ENCODE measurements at places on chromosomes 2 and 18.
A peak's percentile ranks its signal among the peaks of the same experiment; 100 is the strongest.

GRCh38 chr2:2879781-2880180, 497.8 kb downstream of the EIPR1 start:
- peak; percentile 70 for DNase-seq

GRCh38 chr2:208375491-208376068, 31.0 kb upstream of the PTH2R start:
- DNase-seq, result no peak

DNA sequence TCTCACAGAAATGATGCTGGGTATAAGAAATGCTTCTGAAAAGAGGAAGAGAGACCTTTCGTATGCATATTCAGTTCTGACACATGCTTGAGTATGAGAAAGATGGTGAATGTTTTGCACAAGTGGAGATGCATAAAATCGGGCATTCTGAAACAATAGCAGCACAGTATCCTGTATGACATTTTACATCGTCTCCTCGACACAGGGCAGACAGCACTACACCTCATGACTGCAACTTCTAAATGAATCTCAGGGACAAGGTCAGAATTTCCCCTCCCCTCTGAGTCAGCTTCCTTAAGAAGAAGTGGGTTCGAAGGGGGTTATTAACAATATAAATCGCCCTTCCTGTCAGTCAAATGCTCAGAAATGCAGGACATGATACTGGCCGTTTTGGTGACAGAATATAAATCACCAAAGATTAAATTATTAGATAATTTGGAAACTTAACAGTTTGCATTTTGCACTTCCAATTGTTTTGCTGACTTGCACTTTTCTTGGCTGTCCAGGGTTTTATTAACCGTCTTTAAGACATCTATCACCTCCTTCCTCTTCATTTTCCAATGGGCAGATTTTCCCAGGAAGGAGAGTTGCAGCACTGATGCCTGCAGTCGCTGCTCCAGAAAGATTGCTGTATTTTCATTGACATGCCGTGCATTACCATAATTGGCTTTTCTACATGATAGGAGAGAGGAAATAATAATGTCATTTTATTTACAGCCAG, 57.2 kb downstream of the TSHZ1 start:
- DNase-seq, result no peak

DNA sequence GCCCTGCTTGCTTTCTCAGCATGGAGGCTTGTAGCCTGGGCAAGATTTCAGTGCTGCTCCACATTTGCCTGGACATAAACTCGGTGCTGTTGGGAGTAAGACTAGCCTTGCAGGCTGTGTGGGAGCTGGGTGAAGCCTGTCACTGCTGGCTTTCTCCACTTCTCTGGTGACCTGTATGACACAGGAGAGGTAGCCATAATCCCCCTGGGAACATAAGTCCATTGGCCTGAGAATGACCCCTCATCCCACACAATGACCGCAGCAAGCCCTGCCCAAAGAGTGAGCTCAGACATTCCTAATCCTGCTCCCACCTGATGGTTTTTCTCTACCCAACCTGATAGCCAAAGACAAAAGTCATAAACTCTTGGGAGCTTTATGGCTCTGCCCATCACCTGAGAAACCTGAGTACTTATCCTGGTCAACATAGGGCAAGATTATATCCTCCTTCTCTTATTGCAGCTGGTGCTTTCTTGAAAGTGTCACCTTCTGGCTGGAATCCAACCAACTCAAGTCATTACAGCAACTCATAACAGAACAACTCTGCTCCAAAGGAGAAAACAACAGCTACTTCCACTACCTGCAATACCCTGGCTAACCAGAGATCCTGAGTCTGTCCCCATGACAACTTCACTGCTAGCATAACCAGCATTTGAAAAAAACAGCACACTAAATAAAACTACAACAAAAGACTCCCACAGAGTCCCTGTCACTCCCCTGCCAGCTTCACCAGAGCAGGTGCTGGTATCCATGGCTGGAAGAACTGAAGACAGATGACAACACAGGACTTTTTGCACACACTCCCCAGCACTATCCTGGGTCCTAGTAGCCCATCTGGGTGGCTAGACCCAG, 834.4 kb upstream of the DDX18 start:
- DNase-seq, result no peak

DNA sequence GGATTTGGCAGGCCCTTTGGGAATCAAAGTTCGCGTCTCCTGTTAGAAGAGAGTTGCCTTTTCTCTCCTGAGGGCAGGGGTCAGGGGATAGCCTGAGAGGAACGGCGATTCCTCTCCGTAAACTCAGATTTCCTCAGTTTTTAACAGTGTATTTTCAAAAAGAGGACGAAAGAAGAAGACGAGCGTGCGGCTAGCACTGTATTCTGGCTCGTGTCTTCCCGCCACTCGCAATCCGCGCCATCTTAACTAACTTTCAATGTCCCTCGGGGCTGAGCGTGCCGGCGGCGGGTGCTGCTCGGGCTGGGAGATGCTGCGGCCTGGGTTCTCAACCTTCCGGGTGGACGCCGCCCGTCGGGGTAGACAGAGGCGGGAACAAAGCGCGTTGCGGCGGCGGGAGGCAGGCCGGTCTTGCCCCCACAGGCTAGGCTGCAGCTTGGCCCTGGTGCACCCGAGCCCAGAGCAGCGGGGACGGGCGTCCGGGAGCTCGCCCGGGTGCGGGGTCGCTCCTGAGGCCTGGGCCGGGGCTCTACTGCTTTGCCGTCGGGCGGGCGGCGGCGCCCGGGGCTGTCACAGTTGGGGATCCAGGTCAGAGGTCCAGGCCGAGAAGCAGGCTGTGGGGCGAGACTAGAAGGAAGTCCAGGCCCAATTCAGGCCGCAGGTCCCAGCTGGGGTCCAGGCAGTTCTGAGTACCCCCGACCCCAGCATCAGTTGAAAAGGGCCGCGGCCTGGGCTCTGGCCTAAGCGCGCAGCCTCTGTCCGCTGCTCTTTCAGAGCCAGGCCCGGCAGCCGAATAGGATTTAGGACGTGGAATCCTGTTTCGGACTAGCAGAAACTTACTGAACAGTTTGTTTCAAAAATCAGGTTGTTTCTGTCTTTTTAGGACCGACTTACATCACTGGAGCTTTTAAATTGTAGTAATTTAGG, 11.8 kb downstream of the TBR1 start:
- DNase-seq, result peak; percentile 25

- DNase-seq, result no peak
These were observed 14.0 kb downstream of the PSD4 start for GRCh38 chr2:113187771-113188170.

DNA sequence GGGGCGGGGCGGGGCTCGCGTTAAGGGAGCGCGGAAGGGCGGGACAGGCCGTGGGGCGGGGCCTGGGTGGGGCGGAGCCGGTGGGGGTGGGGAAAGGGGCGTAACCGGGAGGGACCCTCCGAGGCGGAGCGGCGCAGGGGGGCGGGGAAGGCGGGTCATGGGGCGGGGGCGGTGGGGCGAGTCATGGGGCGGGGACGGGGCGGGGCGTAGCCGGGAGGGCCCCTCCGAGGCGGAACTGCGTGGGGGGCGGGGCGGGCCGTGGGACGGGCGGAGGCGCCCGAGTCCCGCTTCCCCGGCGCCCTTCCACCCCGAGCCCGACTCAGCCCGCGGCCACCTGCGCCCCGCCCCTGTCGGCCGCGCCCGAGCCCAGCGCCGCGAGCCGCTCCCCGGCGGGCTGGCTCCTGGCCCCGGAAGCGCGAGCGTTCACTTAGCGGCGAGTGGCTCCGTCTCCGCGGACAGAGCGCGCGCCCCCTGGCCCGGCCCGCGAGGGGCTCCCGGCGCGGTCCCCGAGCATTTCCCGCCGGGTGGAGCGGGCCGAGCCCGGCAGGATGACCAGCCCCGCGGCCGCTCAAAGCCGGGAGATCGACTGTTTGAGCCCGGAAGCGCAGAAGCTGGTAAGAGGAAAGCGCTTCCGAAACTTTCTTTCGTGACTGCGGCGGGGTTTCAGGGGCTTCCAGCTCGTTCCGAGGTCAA, 64.7 kb downstream of the LRRFIP1 start:
- peak; percentile 98 for DNase-seq

DNA sequence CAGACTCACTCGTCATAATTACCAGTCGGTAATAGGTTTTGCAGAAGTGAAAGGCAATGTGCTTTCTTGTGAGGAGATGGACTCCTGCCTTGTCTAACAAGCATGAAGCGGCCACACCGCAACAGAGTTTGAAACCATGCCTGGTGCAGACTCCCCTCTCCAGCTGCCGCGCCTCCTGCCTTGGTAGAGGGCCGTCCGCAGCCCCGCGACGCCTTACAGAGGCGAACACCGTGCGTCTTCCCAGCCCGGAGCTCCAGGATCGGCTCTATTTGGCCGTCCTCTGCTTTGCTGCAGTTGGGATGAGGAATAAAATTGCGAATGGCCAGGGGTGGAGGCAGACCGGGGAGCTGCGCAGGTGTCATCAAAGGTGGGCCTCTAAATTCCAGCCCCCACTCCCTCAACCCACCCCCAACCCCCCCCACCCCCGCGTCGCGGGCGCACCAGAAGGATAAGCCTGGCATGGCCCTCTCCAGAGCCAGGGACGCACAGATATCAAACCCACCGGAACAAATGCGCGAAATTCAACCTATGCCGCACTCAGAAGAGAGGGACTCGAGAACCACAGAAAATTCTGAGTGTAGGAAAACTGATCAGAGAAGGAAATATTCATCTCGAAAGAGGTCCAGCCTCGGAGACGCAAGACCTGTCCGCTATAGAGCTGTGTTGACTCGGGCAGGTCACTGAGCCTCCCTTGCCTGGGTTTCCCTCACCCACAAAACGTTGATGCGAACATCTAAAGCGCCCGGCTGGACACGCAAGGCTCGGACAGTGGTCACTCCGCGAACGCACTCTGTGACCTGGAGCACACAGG, 1.1 kb downstream of the TRABD2A start:
- peak; percentile 49 for DNase-seq

DNA sequence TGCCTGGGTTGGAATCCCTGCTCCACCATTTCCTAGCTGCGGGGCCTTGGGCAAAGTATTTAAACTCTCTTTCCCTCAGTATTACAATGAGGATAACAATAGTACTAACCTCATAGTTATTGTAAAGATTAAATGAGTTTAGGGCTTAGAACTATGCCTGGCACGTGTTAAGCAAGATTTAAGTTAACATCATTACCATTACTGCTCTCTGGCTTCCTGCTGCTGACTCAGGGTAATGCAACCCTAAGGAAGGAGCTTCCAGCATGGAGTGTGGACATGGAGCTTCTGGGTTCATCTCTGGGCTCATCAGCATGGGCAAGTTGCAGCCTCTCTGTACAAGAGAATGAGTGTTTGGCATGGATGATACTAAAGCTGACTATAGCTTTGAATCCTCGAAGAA, 374.2 kb upstream of the MAP2 start:
- DNase-seq, result no peak

DNA sequence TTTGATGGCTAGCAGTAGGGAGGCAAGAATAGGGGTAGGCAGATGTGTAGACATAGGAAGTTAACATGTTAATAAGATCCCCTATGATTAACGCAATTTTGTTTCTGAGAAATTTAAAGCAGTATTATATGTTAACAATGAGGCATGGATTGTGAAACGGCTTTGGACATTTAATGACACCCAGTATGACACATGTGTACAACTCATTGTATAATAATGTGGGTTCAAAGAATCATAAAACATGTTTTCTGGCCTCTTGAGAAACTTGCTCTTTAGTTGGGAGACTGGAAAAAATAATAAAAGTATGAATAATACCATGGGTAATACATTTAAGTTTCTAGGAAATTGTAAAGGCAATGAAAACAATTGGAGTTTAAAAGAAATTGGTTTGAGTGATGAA, 332.1 kb upstream of the CDH20 start:
- no peak for DNase-seq

- no peak for DNase-seq
These were observed 989.5 kb downstream of the CBLN2 start for GRCh38 chr18:71554686-71555085.

- no peak for DNase-seq
These were observed 67.8 kb upstream of the PARD3B start for GRCh38 chr2:204477358-204477950.

GRCh38 chr2:54090521-54091117, 24.8 kb upstream of the ACYP2 start:
- no peak for DNase-seq

DNA sequence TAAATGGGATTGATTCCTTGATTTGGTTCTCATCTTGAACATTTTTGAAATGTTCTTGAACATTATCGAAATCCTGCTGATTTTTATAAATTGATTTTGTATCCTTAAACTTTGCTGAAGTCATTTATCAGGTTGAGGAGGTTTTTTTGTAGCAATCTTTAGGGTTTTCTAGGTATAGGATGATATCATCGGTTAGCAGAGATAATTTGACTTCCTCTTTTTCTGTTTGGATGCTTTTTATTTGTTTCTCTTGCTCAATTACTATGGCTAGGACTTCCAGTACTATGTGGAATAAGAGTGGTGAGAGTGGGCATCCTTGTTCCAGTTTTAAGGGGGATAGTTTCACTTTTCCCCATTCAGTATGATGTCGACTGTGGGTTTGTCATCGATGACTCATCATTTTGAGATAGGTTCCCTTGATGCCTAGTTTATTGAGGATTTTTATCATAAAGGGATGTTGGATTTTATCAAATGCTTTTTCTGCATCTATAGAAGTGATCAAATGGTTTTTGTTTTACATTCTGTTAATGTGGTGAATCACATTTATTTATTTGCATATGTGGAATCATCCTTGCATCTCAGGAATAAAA, 201.5 kb upstream of the ZSWIM2 start:
- no peak for DNase-seq

GRCh38 chr2:96150007-96150640, 4.9 kb upstream of the DUSP2 start:
- DNase-seq, result no peak

GRCh38 chr18:54616220-54616848, 25.3 kb downstream of the DYNAP start:
- peak; percentile 5 for DNase-seq

DNA sequence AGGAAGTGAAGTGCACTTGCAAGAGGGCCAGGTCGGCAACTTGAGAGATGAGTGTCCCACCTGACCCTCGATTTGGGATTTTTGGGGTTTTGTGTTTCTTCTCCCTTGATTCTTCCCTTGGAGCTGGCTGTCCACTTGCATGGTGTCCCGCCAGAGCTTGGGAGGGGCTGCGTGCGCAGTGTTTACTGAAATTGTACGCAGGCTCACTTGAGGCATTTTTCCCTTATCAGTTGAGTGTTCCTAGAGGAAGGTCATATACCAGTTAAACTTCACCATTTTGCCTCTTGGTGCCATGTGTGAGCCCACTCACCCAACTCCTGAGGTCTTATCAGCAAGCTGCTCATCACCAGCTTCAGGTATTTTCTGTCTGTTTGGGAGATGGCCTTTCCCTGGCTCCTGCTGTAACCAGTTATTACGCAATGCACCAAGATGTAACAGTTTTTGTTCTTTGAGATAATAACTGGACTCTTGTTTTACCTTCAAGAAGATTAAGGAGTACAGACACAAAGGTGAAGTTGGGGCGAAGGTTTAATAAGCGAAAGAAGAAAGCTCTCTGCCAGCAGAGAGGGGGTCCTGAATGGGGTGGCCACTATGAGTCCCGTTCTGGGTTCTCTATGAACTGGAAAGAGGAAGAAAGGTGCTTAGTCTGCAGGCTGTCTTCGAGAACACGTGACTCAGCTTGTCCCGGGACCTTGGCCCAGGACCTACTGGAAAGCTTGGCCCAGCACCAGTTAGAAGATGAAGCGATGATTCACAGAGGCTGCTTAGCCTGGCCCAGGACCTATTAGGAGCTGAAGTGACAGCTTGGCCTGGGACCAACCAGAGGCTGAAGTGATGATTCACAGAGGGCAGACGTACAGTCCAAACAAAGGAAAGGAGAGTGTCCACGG, 21.5 kb upstream of the TXNL4A start:
- no peak for DNase-seq
